HFFc6 (cell line): ENCODE measurements at places on chromosomes 2 and 18. TPM values are rescaled to one million over a fixed set of nuclear protein-coding genes. Genes with fewer than 3 reads are reported as not detected.

Gene RAB31
- total RNA-seq: 27.6 to 44.4 TPM (median 27.7 TPM) in 3 replicates

Gene NTSR2
- total RNA-seq: not detected in 3 replicates

Gene CYRIA
- not detected in 3 replicates for total RNA-seq

Gene METAP1D
- 4.1 to 6.2 TPM (median 5.3 TPM) in 3 replicates for total RNA-seq

Gene KCNJ3
- not detected in 3 replicates for total RNA-seq

Gene CNGA3
- total RNA-seq: 0.11 to 0.78 TPM (median 0.52 TPM) in 3 replicates

Gene HAAO
- total RNA-seq: 0.48 TPM in 1 of 2 replicates, not detected in the other

GRCh38 chr2:196219671-196220070, 48.3 kb upstream of the STK17B start:
- no peak overlapping the region for H3K4me3 ChIP-seq
- no peak for DNase-seq
- peaks cover 46% of the 10 kb centered on the region for H3K36me3 ChIP-seq

DNA sequence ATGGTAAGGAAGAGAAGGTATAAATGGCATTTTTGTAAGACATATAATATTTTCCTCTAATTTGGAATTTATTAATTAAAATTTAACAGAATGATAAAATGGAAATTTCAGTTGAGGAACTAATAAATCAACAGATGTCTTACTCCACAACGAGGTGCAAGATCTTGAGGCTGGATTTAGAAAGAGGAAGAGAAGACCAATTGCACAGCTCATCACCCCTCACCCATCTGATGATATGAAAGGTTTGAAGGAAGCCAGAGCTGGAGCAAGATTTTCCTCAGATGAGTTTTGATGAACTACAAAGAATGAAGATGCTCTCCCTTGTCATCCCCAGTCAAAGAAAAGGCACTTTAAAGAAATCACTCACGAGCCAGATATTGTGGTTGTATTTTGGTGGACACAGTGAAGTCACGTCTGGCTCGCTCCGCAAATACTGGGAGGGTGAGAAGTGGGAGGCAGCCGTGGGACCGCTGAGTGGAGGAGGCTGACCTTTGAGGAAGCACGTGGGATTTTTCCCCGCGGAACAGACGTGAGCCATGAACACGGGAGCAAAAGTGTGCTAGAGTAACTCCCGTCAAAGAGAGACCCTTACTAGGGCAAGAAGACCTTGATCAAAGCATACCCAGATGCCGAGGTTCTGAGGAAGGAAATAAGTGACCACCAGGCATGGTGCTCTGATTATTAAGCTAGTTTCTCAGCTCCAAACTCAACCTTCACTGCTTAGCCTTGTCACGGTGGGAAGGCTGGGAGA, 511.4 kb downstream of the RNF144A start:
- no peaks in the 10 kb centered on the region for H3K36me3 ChIP-seq
- H3K4me3 ChIP-seq: no peak overlapping the region
- no peak overlapping the region for H3K27ac ChIP-seq

GRCh38 chr2:215900843-215901242, 112.5 kb downstream of the MREG start:
- DNase-seq: no peak
- H3K4me1 ChIP-seq: peaks cover 60% of the 10 kb centered on the region
- H3K36me3 ChIP-seq: no peaks in the 10 kb centered on the region
- H3K27ac ChIP-seq: no peak overlapping the region
- no peak overlapping the region for H3K4me3 ChIP-seq

GRCh38 chr2:27074738-27075565, 3.5 kb upstream of the EMILIN1 start:
- H3K36me3 ChIP-seq: peaks cover 13% of the 10 kb centered on the region
- H3K27ac ChIP-seq: no peak overlapping the region
- peaks cover 2% of the 10 kb centered on the region; the same call in 1 of the 2 replicates for H3K27me3 ChIP-seq
- H3K4me3 ChIP-seq: no peak overlapping the region
- DNase-seq: no peak

DNA sequence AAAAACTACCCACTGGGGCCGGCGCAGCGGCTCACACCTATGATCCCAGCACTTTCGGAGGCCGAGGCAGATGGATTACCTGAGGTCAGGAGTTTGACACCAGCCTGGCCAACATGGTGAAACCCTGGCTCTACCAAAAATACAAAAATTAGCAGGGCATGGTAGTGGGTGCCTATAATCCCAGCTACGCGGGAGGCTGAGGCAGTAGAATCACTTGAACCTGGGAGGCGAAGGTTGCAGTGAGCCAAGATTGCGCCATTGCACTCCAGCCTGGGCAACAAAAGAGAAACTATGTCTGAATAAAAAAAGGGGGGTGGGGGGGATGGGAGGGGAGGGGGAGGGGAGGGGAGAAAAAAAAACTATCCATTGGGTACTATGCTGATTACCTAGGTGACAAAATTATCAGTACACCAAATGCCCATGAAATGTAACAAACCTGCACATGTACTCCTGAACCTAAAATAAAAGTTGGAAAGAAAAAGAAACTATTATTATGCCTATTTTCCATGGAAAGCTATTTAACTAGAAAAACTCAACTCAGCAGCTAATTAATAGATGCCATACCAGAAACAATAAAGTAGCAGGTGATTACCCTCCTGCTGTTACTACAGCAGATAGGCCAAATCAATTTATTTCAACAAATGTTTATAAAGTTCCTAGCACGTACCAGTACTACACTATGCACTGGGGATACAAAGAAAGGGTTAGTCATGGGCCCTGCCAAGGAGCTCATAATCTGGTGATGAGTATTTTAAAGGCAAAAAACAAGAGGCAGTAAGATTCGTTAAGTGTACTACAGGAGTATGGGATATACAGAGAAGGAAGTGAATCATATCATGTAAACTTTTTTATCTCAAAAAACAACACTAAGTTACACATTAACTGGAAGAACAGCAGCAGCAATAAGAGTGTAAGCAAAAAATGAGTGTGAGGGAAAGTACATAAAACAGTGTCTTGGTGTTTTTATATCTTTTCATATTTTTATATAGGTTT, 112.8 kb upstream of the SLC39A10 start:
- H3K27me3 ChIP-seq: no peaks in the 10 kb centered on the region
- peak; percentile 81 for DNase-seq
- peak overlapping the region; percentile 47 for H3K4me3 ChIP-seq
- H3K36me3 ChIP-seq: peaks cover 4% of the 10 kb centered on the region; the same call in 1 of the 2 replicates
- peak overlapping the region; percentile 74 for H3K27ac ChIP-seq

DNA sequence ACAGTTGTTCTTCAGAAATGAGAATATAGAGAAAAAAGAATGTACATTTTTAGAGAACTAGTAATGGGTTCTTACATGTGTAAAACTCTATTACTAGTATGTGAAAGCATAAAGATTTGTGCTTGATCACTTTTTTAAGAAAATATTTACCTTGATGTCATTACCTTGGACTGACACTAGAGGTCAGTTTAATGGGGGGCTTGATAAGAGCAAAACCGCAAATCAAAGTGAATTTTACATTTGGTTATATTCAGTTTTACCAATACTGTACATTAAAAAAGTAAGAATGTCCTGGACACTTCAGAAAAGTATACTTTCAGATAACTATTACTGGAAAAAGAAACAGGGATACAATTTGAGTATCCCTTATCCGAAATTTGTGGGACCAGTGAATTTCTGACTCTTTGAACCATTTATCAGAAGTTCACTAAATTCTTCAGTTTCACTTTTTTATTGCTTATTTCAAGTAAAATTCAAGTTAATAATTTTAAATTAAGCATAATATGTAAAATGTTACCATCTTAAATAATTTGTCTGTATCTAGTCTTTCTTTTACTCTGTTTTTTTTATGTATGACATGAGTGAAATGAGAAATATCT, 1149.5 kb downstream of the DSC3 start:
- H3K27me3 ChIP-seq: no peaks in the 10 kb centered on the region
- DNase-seq: no peak
- H3K4me1 ChIP-seq: no peaks in the 10 kb centered on the region
- no peaks in the 10 kb centered on the region for H3K36me3 ChIP-seq
- no peak overlapping the region for H3K27ac ChIP-seq
- H3K4me3 ChIP-seq: no peak overlapping the region

- H3K4me3 ChIP-seq: no peak overlapping the region
- peaks cover 4% of the 10 kb centered on the region; the same call in 1 of the 2 replicates for H3K27me3 ChIP-seq
- DNase-seq: no peak
- H3K27ac ChIP-seq: no peak overlapping the region
- peaks cover 26% of the 10 kb centered on the region for H3K36me3 ChIP-seq
Measured at GRCh38 chr18:9855681-9856080, 30.1 kb upstream of the TXNDC2 start.

DNA sequence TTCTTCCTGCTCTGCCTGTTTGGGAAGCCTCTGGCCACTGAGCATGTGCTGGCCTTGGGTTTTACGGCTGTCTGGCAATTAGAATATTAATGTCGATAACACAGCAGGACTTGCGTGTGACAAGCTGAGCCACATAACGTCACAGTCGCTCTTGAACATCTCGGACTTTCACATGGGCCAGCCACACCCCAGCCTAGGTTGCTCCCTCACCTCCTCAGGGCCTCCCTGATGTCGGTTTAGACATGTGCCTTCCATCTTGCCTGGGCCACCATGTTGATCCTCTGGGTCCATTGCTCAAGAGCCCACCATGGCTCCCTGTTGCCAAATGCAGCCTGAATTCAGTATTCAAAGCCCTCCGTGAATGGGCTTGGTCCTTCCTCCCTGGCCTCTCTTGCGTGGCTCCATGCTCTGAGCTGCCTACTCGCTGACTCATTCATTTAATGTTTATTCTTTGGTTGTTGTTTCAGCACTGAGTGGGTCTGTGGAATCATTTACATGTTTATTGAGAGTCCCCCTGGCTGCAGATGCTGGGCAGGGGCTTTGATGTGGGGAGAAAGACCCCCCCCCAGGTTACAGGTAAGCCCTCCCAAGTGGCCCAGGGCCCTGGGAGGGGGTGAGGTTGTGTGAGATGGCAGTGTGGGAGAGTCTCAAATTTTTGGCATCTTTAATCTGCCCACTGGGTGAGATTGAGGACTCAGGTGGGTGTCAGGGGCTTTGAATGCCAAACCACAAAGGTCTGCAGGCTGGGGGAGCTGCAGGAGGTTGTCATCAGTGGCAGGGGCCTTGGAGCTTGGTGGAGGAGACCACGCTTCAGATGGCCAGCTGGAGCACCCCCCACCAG, 62.0 kb downstream of the ODC1 start:
- H3K36me3 ChIP-seq: no peaks in the 10 kb centered on the region
- peak overlapping the region; percentile 81 for H3K4me3 ChIP-seq
- H3K27ac ChIP-seq: peak overlapping the region; percentile 91
- peaks cover 56% of the 10 kb centered on the region for H3K4me1 ChIP-seq

GRCh38 chr2:230068651-230069055, at the start of gene SLC16A14:
Gene SLC16A14, minus strand, starts transcription at chr2:230068924. Its CDS starts 9,572 bp downstream, at chr2:230059352.
- H3K4me1 ChIP-seq: peaks cover 10% of the 10 kb centered on the region; the same call in 1 of the 2 replicates
- DNase-seq: no peak
- no peak within 1 kb of the TSS for H3K27ac ChIP-seq
- peaks cover 13% of the 10 kb centered on the region for H3K27me3 ChIP-seq

- H3K4me3 ChIP-seq: peak overlapping the region; percentile 54; the same call in 1 of the 2 replicates
- peaks cover 2% of the 10 kb centered on the region; the same call in 1 of the 2 replicates for H3K27me3 ChIP-seq
- H3K27ac ChIP-seq: peak overlapping the region; percentile 85; the same call in 1 of the 2 replicates
- peaks cover 53% of the 10 kb centered on the region for H3K4me1 ChIP-seq
- peaks cover 29% of the 10 kb centered on the region for H3K36me3 ChIP-seq
Measured at GRCh38 chr2:223460209-223460608, 142.0 kb downstream of the SCG2 start.

DNA sequence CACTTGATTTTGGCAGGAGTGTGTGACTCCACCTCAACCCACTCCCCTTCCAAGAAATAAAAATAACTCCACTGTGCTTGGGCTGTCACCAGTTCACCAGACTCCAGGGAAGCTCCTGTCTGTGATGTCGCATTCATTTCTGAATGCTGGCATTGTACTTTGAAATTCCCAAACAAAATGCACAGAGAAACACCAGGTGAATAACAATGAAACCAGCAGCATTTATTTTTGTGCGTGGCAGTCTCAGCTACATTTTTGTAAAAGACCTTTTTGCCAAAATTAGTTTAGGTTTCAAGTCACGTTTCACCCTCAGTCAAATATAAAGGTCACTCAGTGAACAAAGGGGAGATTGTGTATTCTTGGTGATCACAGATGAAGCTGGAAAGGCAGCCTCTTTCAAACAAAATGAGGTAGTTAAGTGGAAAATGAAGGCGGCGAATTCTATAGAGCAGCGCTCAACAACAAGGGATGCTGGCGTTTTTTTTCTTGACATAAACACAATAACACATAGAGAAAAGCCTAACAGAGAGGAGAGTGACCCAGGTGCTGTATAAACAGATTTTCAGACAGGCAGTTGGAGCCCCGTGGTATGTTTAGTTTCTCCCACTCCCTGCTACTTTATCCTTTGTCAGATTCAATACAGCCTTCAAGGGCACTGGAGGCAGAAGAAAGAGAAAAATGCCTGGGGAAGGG, 210.3 kb upstream of the GCFC2 start:
- H3K4me1 ChIP-seq: no peaks in the 10 kb centered on the region
- H3K4me3 ChIP-seq: no peak overlapping the region
- H3K36me3 ChIP-seq: 0 out of 2 replicates have a peak, but pooled peaks cover 5% of the 10 kb centered on the region
- no peaks in the 10 kb centered on the region for H3K27me3 ChIP-seq
- H3K27ac ChIP-seq: no peak overlapping the region
- no peak for DNase-seq

DNA sequence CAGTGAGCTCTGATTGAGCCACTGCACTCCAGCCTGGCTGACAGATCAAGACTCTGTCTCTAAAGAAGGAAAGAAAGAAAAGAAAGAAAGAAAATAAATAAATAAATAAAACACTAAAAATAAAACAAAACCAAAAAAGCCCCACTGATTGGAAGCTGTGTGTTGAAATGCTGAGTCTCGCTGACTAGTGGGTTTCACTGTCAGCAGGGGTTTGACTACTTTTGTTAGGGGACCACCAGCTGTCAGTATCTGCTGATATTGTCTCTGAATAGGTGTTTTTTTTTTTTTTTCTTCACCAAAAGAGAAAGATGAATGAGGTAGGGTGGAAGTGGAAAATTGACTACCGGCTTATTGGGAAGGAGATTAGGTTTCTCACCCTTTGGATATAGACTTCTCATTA, 12.8 kb upstream of the ACTR2 start:
- H3K36me3 ChIP-seq: no peaks in the 10 kb centered on the region
- H3K27ac ChIP-seq: no peak overlapping the region
- no peaks in the 10 kb centered on the region for H3K4me1 ChIP-seq
- no peak for DNase-seq
